Amniotic stem cell (primary cell): ENCODE measurements at places on chromosomes 7 and 10.

DNA sequence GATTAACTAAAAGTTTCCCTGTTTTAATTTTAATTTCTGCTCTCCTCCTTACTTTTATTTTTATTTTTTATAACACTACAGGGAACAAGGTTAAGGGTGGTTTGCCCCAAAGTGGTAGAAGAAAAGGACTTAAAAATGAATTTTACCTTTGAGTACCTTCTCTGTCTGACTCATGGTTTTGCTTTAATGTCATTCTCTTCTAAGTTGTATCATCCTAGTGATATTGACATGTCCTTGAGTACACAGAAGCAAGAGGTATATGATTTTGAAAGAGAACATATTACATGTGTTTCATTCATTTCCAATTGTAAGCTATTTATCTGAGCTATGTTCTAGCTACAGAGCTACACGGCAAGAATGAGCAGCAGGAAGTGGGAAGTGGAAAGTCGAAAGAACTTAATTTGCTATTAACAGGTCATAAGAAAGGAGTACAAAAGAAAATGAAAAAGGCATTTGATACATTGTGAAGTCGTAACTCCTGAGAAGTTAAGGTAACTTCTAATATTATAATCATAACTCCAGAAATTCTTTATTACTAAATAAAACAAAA, 112.5 kb downstream of the SEMA3A start:
- no peak for DNase-seq

- DNase-seq: no peak
Observed at GRCh38 chr7:155568842-155569494, 22.6 kb upstream of the CNPY1 start.

- no peak for DNase-seq
Observed at GRCh38 chr10:91007655-91008054, 86.8 kb upstream of the ANKRD1 start.

DNA sequence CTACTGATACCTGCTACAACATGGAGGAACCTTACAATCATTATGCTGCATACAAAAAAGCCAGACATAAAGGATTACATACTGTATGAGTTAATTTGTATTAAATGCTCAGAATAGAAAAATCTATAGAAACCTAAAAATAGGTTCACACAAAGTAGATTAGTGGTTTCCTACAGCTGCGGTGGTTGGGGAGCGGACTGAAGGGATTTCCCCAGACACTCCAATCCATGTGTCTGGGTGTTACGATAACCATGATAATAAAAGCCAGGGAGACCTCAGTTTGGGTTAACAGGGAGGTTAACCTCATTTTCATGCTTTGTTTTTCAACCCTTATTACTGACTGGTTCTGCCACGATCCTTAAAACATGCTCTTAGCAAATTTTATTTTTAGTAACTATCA, 355.9 kb downstream of the KCNMA1 start:
- DNase-seq: no peak

GRCh38 chr7:604001-604883, 84.6 kb upstream of the PDGFA start:
- DNase-seq: peak; percentile 62
